M059J (cell line): ENCODE measurements at places on chromosomes 6 and 20.

GRCh38 chr20:44470327-44470726 lies 5.3 kb upstream of the TTPAL start:
- no peak for DNase-seq

GRCh38 chr6:36851149-36851614 lies 11.9 kb upstream of the CPNE5 start:
- peak; percentile 92 for DNase-seq

DNA sequence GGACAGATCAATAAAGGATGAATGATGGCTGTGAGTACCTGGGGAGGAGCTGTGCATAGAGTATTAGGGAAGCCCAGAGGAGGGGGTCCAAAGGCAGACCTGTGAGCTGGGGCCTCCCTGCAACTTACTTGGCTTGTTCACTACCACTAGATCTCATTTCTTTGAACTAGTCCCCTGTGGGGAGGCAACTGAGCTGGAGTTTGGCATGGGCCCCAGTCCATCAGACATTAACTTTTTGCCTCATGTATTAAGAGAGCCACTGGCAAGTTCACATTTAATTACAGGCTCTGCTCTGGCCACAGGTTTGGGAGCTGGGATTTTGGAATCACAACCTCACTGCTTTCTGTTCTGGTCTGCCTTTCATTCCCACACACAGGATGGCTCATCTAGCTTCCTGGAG lies 254.1 kb downstream of the PRL start:
- peak; percentile 28 for DNase-seq

GRCh38 chr6:122692175-122692598 lies 82.0 kb downstream of the PKIB start:
- DNase-seq = peak; percentile 74

GRCh38 chr6:12962987-12963386 lies 246.4 kb downstream of the PHACTR1 start:
- peak; percentile 29 for DNase-seq
